ENCODE measurements at places on chromosomes 5 and 9.

DNA sequence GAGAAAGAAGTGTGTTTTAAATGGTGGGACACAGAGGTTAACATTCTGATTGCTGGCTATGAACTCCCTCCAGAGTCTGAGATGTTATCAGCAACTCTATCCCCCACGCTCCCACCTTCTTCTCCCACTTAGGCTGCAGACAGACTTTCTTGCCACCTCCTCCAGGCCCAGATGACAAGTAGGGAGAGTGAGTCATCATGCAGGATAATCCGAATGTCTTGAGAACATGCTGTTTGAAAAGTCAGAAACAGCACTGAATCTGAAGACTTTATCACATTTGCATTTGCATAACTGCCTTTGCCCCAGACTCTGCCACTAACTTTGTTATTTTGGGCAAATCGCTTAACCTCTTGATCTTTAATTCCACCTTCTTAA, 139.8 kb downstream of the ESM1 start:
- no peaks in the 10 kb centered on the region for H3K36me3 ChIP-seq
- no peak overlapping the region for H3K4me3 ChIP-seq
- DNase-seq: no peak
- H3K27ac ChIP-seq: no peak overlapping the region
- no peaks in the 10 kb centered on the region for H3K27me3 ChIP-seq

- no peaks in the 10 kb centered on the region for H3K27me3 ChIP-seq
- H3K4me1 ChIP-seq: peaks cover 10% of the 10 kb centered on the region
- no peak overlapping the region for H3K4me3 ChIP-seq
- H3K36me3 ChIP-seq: no peaks in the 10 kb centered on the region
Measured at GRCh38 chr5:54663866-54664265, 146.3 kb downstream of the SNX18 start.

DNA sequence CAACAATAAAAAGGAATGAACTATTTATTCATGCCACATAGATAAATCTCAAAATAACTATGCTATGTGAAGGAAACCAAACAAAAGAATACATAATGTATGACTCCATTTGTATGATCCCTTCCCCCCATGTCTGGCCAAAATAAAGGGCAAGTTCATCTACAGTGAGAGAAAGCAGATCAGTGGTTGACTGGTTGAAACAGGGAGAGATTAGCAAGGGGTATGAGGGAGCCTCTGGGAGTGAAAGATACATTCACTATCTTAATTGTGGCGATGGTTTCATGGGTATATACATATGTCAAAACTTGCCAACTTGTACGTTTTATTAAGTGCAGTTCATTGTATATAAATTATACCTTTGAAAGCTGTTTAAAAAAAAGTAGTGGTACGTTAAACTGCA, 4.8 kb downstream of the PSMD5 start:
- H3K27ac ChIP-seq: no peak overlapping the region
- no peak overlapping the region for H3K4me3 ChIP-seq
- peaks cover 7% of the 10 kb centered on the region for H3K4me1 ChIP-seq
- DNase-seq: no peak

DNA sequence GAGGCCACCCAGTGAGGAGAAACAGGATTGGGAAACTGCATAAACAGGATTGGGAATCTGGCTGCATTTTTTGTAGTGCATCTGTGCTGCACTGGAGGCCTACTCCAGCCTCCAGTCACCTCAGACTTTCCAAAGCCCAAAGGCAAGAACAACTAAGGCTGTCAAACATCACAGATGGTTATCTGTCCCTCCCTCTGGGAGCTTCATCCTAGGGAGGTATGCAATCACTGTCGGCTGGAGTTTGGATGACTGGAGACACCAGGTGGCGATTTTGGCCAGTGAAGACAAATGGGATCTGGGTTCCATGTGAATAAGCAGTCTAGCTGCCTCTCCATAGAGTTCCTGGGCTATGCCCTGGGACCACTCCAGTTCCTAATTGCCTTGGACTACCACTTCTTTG, 9.3 kb upstream of the SPINK13 start:
- H3K27me3 ChIP-seq: no peaks in the 10 kb centered on the region
- H3K27ac ChIP-seq: no peak overlapping the region
- no peaks in the 10 kb centered on the region for H3K36me3 ChIP-seq
- H3K4me1 ChIP-seq: no peaks in the 10 kb centered on the region
- H3K4me3 ChIP-seq: no peak overlapping the region
- no peak for DNase-seq

- H3K27ac ChIP-seq: no peak overlapping the region
- H3K4me1 ChIP-seq: no peaks in the 10 kb centered on the region
- no peaks in the 10 kb centered on the region for H3K36me3 ChIP-seq
- H3K27me3 ChIP-seq: no peaks in the 10 kb centered on the region
Measured at GRCh38 chr9:3664044-3664443, 138.2 kb upstream of the RFX3 start.

- peaks cover 25% of the 10 kb centered on the region for H3K4me1 ChIP-seq
- peaks cover 70% of the 10 kb centered on the region for H3K27me3 ChIP-seq
- H3K36me3 ChIP-seq: peaks cover 4% of the 10 kb centered on the region
- no peak overlapping the region for H3K27ac ChIP-seq
- DNase-seq: no peak
Measured at GRCh38 chr9:34623374-34624235, 3.3 kb upstream of the DCTN3 start.

DNA sequence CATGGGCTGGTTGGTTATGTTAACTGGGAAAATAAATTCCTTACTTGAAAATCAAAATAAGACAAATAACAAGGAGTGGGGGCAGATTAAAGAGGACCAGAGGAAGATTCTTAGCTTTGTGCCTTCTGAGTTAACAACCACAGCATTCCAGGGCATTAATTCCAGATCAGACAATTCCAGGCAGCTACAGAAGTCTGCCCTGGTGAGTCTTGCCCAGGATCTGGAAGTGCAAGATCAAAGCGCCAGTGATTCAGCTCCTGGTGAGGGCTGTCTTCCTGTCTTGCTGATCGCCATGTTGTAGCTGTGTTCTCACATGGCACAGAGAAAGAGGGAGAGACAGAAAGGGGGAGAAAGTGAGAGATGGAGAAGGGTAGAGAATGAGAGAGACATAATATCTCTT, 65.6 kb downstream of the ANXA2R start:
- peaks cover 22% of the 10 kb centered on the region for H3K27me3 ChIP-seq
- no peaks in the 10 kb centered on the region for H3K4me1 ChIP-seq
- DNase-seq: no peak
- no peak overlapping the region for H3K27ac ChIP-seq
- H3K36me3 ChIP-seq: no peaks in the 10 kb centered on the region

- H3K36me3 ChIP-seq: no peaks in the 10 kb centered on the region
- DNase-seq: no peak
- H3K27ac ChIP-seq: peak overlapping the region; percentile 42
- no peaks in the 10 kb centered on the region for H3K27me3 ChIP-seq
Measured at GRCh38 chr5:373710-374602, 52.4 kb downstream of the AHRR start.

DNA sequence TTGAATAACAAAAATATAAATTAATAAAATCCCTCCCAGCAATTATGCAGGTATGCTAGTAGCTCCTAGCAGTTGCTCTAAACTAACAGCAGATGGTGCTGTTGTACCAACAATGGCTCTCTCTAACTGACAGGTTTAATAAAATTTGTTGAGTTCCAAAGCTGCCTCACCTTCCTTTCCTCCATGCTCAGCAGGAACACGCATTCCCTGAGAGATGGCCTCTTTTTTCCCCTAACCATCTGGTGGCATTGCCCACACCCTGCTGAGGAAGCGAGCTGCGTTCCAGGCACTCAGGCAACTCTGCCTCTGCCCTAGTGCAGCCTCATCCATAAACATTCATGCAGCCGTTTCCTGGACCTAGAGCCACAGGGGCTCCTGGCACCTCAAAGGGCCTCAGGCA, 106.2 kb downstream of the KLHL3 start:
- no peaks in the 10 kb centered on the region for H3K4me1 ChIP-seq
- no peaks in the 10 kb centered on the region for H3K27me3 ChIP-seq
- no peaks in the 10 kb centered on the region for H3K36me3 ChIP-seq
- H3K27ac ChIP-seq: peak overlapping the region; percentile 38
- no peak for DNase-seq

DNA sequence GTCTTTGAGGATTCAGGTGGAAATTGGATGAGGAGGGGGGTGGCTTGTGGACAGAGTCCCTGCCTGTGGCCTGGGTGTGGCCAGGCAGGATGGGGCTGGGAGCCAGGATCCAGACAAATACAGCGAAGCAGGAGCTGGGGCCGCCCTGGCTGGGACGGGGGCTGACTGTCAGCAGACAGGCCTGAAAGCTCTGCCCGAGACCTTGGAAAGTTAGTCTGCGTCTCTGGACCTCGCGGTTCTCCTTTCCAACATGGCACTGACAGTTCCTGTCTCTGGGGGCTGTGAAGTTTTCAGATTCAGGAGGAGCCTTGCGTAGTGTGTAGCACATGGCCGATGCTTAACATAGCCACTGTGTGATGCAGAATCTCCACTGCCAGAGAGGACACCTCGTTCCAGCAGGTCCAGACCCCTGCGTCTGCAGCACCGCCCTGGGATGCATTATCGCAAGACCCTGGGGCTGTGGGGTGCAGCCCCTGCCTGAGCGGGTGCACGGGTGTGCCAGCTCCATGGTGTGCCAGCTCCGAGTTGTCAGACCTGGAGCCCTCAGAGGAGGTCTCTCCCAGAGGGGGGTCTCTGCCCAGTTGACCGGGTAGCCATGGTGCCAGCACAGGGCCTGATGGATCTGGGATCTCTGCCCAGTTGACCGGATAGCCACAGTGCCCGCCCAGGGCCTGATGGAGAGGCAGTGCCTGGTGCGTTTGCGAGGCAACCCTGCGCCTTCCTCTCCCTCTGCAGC, 89.3 kb downstream of the COL5A1 start:
- peak overlapping the region; percentile 74 for H3K27ac ChIP-seq
- no peaks in the 10 kb centered on the region for H3K36me3 ChIP-seq
- DNase-seq: no peak
- H3K4me1 ChIP-seq: no peaks in the 10 kb centered on the region

DNA sequence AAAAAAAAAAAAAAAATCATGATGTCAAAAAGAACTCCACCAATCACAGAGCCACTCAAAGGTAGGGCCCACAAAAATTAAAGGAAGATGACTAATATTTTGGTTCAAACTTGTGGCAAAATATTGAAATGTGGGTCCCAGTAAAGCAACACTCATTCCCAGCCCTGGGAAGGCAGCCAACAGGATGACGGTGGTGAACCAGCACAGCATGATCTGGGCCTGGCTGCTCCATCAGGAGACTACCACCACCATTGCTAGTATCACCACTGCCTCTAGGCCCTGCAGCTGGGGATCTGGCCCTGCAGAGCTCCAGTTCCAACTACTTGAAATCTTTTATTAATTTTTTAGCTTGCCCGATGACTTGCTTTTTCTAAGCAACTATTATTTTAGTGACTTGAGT, 206.8 kb upstream of the ITGA1 start:
- DNase-seq: no peak
- H3K4me3 ChIP-seq: no peak overlapping the region
- no peak overlapping the region for H3K27ac ChIP-seq
- no peaks in the 10 kb centered on the region for H3K27me3 ChIP-seq

GRCh38 chr9:83538172-83538889, at the start of gene FRMD3:
Gene FRMD3 (minus strand): TSS chr9:83538401. CDS start chr9:83538231, 170 bp downstream.
- H3K4me3 ChIP-seq: peak within 1 kb of the TSS; percentile 55
- H3K27me3 ChIP-seq: no peaks in the 10 kb centered on the region
- DNase-seq: no peak
- peaks cover 24% of the 10 kb centered on the region for H3K4me1 ChIP-seq
- peak within 1 kb of the TSS; percentile 78 for H3K27ac ChIP-seq

DNA sequence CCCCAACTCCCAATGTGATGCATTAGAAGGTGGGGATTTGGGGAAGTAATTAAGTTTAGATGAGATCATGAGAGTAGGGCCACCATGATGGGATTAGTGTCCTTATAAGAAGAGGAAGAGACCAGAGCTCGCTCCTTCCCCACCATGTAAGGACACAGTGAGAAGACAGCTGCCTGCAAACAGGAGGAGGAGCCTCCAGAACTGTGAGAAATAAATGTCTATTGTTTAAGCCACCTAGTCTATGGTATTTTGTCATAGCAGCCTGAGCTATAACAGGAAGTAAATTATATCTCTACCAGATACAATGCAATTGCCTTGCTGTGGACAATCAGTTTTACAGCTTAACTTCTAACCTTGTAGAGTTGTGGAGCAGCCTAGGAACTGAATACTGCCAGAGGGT, 58.0 kb downstream of the ANKRD33B start:
- H3K36me3 ChIP-seq: no peaks in the 10 kb centered on the region
- no peaks in the 10 kb centered on the region for H3K4me1 ChIP-seq
- H3K27me3 ChIP-seq: no peaks in the 10 kb centered on the region
- DNase-seq: no peak
- no peak overlapping the region for H3K27ac ChIP-seq

- H3K36me3 ChIP-seq: no peaks in the 10 kb centered on the region
- DNase-seq: no peak
- no peak overlapping the region for H3K27ac ChIP-seq
- H3K4me1 ChIP-seq: no peaks in the 10 kb centered on the region
Measured at GRCh38 chr5:161288071-161288470, 258.5 kb downstream of the GABRB2 start.

DNA sequence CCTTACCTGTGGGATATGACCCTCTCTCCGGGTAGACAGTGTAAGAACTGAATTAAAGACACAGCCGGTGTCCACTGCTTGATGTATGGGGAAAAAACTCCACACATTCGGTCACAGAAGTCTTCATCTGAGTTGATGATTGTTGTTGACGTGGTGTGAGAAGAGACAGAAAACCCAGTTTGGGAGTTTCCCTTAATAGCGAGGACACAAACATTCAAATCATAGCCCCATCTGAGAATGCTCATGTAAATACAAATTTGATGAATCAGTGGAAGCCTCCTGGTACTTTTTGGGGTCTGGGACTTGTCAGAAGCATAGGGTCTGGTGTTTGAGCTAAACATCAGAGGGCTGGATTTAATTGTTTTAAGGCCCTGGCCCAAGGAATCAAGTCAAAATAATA, 11.0 kb downstream of the HAVCR1 start:
- H3K27ac ChIP-seq: no peak overlapping the region
- H3K4me1 ChIP-seq: no peaks in the 10 kb centered on the region
- DNase-seq: no peak
- no peak overlapping the region for H3K4me3 ChIP-seq
- no peaks in the 10 kb centered on the region for H3K27me3 ChIP-seq
- no peaks in the 10 kb centered on the region for H3K36me3 ChIP-seq

GRCh38 chr5:21711866-21712758, 1141.0 kb downstream of the CDH12 start:
- H3K4me3 ChIP-seq: no peak overlapping the region
- no peaks in the 10 kb centered on the region for H3K4me1 ChIP-seq
- DNase-seq: no peak
- no peak overlapping the region for H3K27ac ChIP-seq
- H3K36me3 ChIP-seq: no peaks in the 10 kb centered on the region
- H3K27me3 ChIP-seq: no peaks in the 10 kb centered on the region
